ENCODE measurements at places on chromosomes 2 and 18.

- no peak for DNase-seq
These were observed 58.5 kb downstream of the KCTD1 start for GRCh38 chr18:26489881-26490280.

DNA sequence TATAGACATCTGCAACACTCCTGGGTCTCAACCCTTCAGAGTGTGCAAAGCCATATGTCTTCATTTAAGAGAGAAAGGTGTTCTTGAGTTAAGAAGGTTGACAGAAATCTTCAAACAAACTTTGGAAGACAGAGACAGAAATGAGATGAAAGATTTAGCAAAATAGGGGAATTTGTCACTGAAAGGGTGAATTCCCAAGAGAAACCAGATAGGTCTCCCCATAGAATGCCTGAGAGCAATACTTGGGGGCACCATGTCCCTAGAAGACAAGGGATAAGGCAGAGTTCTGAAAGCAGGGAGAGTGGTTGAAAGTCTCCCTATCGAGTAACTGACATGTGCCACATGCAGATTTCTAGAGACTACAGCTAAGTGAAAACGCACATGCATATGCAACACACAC, 50.0 kb downstream of the AP1S3 start:
- DNase-seq, result no peak

GRCh38 chr2:108923019-108923700, 65.9 kb downstream of the EDAR start:
- DNase-seq, result no peak

GRCh38 chr2:239883326-239884050, 141.7 kb downstream of the NDUFA10 start:
- no peak for DNase-seq

GRCh38 chr2:119721462-119721861, 38.3 kb upstream of the PTPN4 start:
- DNase-seq, result no peak

- DNase-seq, result no peak
These were observed 53.3 kb downstream of the KCTD18 start for GRCh38 chr2:200456567-200456966.

DNA sequence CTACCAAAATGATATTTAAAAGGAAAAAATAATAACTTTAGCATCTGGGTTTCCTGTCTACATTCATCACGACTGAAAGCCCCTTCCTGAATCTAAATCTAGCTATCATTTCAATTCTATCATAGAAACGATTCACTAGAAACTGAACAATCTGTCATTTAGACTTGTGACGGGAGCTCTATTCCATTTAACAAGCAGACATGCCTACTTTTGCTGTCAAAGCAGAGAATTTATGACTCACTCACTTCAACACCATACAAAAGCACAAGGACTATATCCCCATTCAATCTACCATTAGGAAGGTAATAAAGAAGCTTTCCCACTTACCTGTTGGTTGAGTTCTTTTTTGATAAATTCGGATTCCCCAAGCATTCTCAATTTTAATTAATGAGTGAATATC, 1072.3 kb downstream of the LRP1B start:
- DNase-seq, result no peak

- DNase-seq, result no peak
These were observed 47.3 kb upstream of the MRPL33 start for GRCh38 chr2:27724191-27724590.

DNA sequence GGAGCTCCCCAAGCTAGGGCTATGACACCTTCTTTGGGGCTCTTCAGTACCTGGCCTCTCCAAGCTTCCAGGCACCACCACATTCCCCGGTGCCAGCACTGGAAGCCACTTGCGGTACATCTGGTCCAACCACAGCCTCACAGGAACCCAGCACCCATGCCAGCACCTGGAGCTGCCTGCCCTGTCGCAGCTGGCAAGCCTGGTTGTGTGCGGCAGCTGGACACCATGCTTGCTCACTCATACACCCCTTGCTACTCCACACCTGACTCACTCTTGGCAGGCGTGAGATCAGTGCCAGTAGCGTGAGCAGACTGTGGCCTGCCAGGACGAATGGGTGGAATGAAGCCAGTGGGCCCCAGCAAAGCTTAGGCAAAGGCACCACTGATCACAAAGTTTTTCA, 34.0 kb downstream of the LRRTM4 start:
- DNase-seq, result no peak

DNA sequence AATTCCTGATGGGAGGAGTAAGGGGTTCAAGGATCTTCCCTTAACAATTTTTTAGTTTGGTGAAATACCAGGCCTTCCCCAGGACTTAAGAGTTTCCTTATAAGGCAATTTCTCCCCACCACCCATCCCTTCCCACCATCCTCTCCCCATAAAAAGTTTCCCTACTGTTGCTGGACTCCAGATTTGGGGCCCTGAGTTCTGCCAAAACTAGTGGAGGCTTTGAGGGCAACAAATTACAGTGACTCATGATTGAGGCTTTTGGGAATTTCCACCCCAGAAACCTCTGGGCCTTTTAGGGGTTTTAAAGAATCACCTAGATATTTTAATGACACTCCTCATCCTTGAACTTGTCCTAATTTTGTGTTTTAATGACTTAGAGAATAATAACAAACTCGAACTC, 14.3 kb upstream of the EN1 start:
- DNase-seq, result no peak
